ENCODE measurements at places on chromosomes 2 and 18. TPM values are rescaled to one million over a fixed set of nuclear protein-coding genes. Genes with fewer than 3 reads are reported as not detected.

DNA sequence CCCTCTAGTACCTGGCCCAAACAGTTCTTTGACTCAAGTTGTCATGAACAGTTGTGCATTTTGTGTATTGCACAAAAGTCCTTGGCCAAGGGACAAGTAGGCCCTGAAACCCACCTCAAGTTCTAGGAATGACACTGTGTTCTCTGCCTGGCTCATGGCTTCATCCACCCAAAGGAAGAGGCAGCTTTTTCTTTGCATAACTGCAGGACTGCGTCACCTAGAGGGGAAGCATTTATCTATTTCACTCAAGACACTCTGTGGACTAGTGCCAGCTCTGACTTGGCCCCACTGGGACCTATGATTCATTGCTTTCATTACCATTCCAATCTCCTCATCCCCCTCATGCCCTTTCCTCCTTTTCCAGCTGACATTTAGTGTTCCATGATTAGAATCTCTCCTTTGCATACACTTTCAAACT lies 119.3 kb upstream of the SIX2 start:
- no peak for DNase-seq

CIAO1 gene
- 45.6 TPM for total RNA-seq

GRCh38 chr18:75422341-75422910 lies 5.1 kb downstream of the SMIM21 start:
- DNase-seq = no peak

DNA sequence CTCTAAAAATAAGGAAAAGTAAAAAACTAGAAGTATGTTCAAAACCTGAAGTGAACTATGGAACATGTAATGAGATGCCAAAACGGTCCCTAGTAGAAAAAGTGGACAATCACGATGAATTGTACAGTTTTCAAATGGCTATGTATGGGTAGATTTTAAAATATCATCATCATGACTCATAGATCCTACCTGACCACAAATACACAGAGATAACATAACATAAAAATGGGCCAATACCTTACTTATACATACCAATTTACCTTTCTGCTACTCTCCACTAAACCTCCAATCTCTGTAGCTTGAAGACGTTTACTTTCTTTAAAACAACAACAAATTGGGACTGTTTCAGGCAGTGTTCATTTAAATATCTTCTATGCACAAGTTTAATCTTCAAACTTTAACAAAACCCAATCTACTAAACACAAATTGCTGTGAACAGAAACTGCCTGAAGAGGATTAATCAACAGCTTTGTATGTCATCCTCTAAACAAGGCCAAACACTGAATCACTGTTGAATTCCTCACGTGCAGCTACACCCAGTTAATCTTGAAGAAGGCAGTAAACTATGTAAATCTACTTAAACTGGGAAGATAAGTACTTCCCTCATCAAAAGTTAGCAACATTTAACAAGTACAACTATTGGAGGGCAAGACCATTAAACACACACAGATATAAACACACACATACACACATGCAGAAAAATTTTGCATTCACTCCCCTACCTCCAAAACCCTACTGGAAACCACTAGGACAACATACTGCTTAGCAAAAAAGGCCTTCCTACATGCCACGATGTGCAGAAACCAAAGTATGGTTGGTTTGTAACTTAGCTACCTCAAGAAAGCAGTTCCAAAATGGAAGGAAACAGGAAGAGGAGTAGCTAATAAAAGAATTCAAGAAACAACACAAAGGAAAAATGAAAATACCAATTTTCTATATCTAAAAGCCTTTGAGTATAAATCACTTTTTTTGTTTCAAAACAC lies 90.3 kb downstream of the RBMS1 start:
- no peak for DNase-seq

- no peak for DNase-seq
These were observed 5.2 kb downstream of the APCDD1 start for GRCh38 chr18:10459587-10459986.

GRCh38 chr2:128750328-128751165 lies 431.9 kb upstream of the HS6ST1 start:
- no peak for DNase-seq

DNA sequence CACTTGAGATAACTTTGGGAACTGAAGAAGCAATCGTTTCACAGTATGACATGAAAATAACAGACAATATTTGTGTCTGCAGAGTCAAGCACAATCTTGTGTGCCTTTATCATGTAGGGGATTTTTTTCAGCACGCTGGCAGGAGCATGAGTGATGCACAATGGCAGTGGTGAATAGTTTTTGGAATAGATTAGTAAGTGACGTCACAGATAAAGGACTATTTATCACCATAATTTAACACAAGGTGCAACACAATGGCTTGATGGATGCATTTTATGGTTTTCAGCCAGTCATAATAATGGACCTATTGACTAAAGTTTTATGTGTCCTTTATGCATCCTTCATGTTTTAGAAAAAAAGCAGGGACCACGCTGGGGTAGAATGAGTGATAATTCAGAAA lies 559.8 kb upstream of the FANCL start:
- no peak for DNase-seq

All from right lobe of liver (tissue), 6 donors.